ENCODE measurements at places on chromosomes 2 and 18.
A peak's percentile ranks its signal among the peaks of the same experiment; 100 is the strongest.

- DNase-seq, result no peak
Observed at GRCh38 chr18:3012136-3013023, 564 bp downstream of the LPIN2 start.

DNA sequence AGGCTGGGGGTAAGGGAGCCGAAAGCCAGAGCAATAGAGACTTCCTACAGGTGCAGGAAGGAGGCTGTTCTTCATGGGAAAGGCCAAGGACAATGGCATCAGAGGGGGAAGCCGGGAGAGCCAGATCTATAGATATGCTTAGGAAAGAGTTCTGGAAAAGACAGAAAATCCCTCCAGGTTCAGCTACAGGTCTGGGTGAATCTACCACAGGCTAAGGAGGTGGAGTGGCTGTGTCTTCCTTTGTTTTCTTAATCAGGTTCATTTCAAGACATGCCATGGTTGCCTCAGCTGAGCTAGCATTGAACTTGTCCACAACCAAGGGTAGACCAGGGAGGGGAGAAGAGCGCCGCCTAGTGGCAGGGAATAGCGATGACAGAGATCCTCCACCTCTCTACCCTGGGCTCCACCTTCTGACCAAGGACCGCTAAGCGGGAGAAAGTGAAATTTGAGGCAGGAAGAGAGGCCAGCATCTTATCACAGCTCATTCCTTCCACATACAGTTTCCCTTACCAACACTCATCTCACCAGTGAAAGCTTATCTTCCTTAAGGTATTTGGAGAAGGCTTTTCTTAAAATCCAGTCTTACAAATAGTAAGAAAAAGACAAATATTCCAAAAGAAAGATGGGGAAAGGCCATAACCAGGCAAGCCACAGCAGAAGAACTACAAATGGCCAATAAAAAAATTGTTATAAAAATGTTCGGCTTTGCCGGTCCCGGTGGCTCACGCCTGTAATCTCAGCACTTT is 74.2 kb downstream of the VIT start:
- peak; percentile 25 for DNase-seq

- DNase-seq, result peak; percentile 9
Observed at GRCh38 chr2:121562269-121563176, 31.8 kb downstream of the RNU4ATAC start.

GRCh38 chr2:229153267-229153666 is 117.8 kb downstream of the PID1 start:
- DNase-seq, result no peak

DNA sequence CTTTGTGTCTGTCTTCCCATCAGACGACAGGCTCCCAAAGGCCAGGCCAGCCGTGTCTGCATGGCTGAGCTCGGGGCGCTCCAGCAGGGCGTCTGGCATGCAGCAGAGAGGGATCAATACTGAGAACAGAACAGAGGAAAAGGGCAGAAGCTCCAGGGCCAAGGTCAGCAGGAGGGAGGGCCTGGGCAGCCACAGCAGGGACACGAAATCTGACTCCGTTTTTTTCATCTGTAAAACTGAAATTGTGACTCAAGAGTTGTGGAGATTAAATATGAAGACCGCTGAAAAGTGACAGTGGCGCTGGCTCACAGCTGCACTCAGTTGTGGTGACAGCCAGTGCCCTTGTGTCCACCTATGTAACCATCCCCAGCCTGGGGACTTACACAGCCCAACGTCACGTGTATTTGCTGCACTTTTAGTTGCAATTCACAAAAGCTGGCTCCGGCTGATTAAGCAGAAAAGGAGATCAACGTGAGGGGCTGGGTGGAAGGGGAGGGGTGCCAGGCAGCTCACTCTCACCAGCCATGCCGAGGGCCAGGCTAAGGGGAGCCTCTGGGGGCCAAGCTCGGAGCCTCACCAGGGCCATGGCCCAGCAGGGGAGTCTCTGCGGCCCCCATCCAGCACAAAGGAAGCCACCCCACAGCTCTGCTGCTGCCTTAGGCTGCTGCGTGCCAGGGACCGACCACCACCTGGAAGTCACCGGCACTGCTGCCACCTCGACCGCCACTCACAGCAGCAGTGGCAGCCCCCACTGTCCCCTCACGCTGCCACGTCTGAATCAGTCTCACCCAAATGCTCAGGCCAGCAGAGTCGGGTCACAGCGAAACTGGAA is 74.7 kb downstream of the EIPR1 start:
- no peak for DNase-seq

DNA sequence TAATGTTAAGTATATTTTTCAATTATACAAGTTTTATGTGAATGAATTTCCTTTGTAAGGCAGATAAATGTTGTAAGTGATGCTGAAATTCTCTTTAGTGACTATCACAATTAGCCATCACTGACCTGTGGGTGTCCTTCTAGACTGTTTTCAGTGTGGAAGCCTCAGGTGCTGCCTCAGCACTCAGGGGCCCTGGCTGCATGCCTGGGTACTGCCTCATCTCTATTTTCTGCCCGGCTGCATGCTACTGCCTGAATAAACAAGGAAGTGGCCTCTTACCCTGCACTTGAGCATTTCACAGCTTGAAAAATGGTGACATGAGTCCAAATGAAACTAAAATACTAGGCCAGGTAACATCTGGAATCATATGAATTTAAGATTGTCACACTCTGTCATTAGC is 787.6 kb upstream of the SALL3 start:
- DNase-seq, result no peak

- DNase-seq, result no peak
Observed at GRCh38 chr2:219230059-219230540, 494 bp downstream of the ANKZF1 start.
